ENCODE measurements at places on chromosomes 16 and 17.

DNA sequence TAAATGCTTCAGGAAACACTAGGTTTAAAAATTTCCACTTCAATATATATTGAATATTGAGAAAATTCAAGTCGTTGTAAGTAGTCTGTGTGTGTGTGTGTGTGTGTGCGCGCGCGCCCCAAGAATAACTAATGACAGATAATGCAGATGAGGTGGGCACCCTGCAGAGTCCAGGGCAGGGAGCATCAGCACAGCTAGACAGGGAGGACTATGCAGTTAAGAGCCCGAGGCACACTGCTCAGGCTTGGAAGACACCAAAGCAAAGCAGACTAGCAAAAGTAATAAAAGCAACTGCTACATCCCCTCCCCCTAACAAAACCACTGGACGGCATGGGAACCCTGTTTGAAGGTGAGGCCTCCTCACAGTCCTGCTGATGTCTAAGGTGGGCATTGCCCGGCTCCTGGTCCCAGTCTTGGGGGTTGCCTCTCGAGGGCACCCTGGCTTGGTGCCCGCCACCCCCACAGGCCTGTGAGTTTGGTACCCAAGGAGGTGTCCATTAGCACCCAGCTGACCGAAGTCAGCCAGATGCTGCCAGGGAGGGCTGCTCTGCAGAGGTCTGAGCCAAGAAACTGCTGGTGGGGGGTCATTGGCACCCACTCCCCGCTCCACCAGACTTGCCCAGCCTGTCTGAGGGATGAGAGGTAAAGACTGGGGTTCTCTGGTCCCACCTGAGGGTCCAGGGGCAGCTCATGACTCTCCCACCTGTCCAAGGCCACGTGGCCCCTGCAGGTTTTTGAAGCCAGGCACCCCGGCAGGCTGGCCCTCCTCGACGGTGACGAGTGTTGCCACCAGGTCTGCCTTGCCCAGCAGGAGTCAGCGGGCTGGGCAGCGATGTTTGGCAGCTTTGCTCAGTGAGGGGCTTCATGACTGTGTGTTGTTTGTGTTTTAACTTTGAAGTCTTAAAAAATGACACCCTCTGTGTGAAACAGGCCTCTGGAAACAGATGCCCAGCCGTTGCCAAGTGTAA lies 18.7 kb downstream of the LRRC75A start:
- DNase-seq, result no peak

- no peak for DNase-seq
Observed at GRCh38 chr17:62017496-62017895, 47.6 kb downstream of the MED13 start.

GRCh38 chr17:73007407-73007806 lies 85.1 kb downstream of the SLC39A11 start:
- DNase-seq, result no peak

GRCh38 chr16:56936950-56937349 lies 5.0 kb downstream of the HERPUD1 start:
- DNase-seq, result no peak

GRCh38 chr17:61196799-61197198 lies 202.8 kb upstream of the TBX2 start:
- no peak for DNase-seq

GRCh38 chr17:2058586-2059546 lies 4.0 kb downstream of the HIC1 start:
- peak; percentile 40 for DNase-seq

- no peak for DNase-seq
Observed at GRCh38 chr17:44607836-44608690, 48.2 kb upstream of the MEIOC start.

DNA sequence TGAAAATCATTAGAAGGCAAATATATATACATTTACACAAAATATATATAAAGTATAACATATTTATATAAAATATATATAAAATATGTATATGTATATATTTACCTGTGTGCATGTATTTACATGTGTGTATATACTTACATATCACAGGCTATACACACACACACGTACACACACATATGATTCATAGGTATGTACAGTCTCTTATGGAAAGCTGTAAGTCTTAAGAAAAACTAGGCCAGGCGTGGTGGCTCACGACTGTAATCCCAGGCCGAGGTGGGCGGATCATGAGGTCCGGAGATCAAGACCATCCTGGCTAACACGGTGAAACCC lies 14.7 kb downstream of the TOM1L2 start:
- no peak for DNase-seq

DNA sequence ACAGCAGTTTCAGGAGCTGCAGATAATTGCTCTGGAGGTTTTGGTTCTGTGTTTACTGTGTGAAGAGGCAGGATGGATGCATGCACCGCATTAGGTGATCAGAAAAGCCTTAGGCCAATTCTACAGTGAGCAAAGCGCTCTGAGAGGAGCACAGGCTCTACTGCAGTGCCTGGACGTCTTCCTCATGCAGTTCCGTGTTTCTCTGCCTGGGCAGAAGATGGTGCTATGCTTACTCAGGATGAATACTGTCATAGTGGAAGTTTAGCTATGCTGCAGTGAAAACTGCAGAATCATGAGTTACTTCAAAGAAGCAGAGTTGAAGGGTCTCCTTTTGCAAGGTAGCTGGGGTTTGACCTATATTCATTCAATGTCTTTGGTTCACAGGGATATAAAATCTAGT lies 1012.4 kb downstream of the KCNJ18 start:
- DNase-seq, result no peak

- DNase-seq, result peak; percentile 41
Observed at GRCh38 chr17:15999974-16000827, 577 bp downstream of the TTC19 start.

- DNase-seq, result no peak
Observed at GRCh38 chr17:70074956-70075355, at the start of gene KCNJ16. Gene KCNJ16 (plus strand): TSS chr17:70075225. CDS start chr17:70132088, 56,863 bp downstream.

- DNase-seq, result peak; percentile 57
Observed at GRCh38 chr16:80804526-80805383, at the start of gene CDYL2. Gene CDYL2 (minus strand): TSS chr16:80804598. CDS start chr16:80804173, 425 bp downstream.

DNA sequence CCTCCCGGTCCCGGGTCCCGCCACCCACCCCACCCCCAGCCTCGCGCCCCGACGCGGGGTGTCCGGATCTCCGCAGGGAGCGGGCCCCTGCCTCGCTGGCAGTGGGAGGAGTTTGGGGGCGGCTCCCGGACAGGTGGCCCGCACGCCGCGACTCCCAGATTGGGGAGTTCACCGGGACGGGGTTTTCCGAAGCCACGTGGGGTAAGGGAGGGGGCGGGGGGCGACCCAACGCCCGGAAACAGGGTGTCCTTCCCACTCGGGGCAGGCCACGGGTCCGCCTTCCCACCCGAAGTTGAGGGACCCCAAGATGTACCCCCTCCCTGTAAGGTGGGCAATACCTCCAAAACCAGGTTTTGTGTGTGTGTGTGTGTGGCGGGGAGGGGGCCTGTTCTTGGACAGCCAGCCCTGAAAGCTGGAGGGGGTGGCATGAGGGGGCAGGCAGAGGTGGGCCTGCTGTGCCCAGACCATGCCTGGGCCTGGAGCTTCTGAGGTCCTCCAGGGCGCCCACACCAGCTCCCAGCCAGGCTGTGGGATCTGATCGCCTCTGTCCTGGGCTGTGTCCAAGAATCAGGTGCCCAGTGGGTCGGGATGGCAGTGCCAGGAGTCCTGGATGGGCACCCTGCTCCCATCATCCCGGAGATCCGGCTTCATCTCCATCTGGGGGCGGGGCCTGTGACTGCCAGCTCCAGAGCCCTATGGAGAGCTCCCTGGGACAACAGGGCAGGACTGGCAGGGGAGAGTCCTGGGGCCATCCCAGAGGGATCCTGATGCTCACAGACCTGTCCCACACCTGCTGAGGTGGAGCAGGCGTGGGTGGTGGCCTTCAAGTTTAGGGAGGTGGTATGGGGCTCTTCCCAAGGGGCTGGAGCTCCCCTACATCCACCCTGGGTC lies 767 bp downstream of the SYNGR2 start:
- peak; percentile 63 for DNase-seq

DNA sequence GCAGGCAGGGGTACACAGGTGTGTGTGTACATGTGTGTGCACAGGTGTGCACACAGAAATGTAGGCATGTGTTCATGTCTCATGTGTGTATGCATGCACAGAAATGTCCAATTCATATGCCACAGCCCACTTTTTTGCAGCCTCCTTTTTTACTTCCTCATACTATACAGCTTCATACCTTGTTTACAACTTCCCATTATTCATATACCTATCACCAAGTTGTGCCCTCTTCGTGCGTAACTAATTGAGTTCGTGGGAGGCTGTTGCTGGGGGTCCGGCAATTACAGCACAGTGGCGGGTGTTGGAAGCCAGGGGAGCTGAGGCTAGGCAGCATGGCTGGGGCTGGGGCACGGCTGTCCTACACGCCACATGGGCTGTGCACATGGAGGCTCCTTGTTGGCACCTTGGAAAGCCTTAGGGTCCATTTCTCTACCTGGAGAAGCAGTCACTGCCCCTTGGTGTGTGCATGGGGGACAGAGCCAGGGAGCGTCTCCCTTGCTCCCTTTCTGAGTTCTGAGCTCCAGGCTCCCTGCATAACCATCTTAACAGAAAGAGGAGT lies 266.7 kb downstream of the ENGASE start:
- DNase-seq, result no peak

GRCh38 chr17:17605729-17606088 lies 14.2 kb upstream of the PEMT start:
- no peak for DNase-seq

- no peak for DNase-seq
Observed at GRCh38 chr17:19327031-19327783, 35.3 kb downstream of the B9D1 start.

- no peak for DNase-seq
Observed at GRCh38 chr16:73190256-73190655, 142.3 kb upstream of the ZFHX3 start.

GRCh38 chr16:1938316-1938715 lies 4.7 kb downstream of the MSRB1 start:
- DNase-seq, result no peak
